Smooth muscle cell of trachea (primary cell): ENCODE measurements at places on chromosomes 1 and 21. TPM values are rescaled to one million over a fixed set of nuclear protein-coding genes. Genes with fewer than 3 reads are reported as not detected.

Gene BCAR3
- 25.5 and 28.4 TPM in 2 replicates for total RNA-seq

Gene OXCT2
- total RNA-seq = 1.9 and 4.1 TPM in 2 replicates

Gene CLCA4
- not detected in 2 replicates for total RNA-seq

Gene SERTAD4
- 0.17 and 0.29 TPM in 2 replicates for total RNA-seq

Gene CD1B
- total RNA-seq = not detected in 2 replicates

Gene AIM2
- 0.58 TPM in 1 of 2 replicates, not detected in the other for total RNA-seq

Gene CFHR5
- not detected in 2 replicates for total RNA-seq

Gene ALPL
- 0.87 and 13.9 TPM in 2 replicates for total RNA-seq

Gene FUBP1
- 70.0 and 111 TPM in 2 replicates for total RNA-seq

Gene TTC22
- total RNA-seq = under 0.01 TPM in 2 replicates

Gene TMPRSS2
- not detected in 2 replicates for total RNA-seq

Gene PTGFR
- 68.3 and 86.8 TPM in 2 replicates for total RNA-seq

Gene GRHL3
- total RNA-seq = not detected in 2 replicates

Gene OR1C1
- not detected in 2 replicates for total RNA-seq

Gene MFAP2
- 16.9 and 26.5 TPM in 2 replicates for total RNA-seq

Gene FMOD
- 1.6 and 8.1 TPM in 2 replicates for total RNA-seq

Gene KIF14
- total RNA-seq = 0.83 and 16.0 TPM in 2 replicates

Gene CCDC17
- total RNA-seq = 0.99 and 1.6 TPM in 2 replicates

Gene SLC44A3
- total RNA-seq = 0.58 and 3.1 TPM in 2 replicates

Gene MTMR11
- total RNA-seq = 12.2 and 13.2 TPM in 2 replicates

Gene SPATA45
- not detected in 2 replicates for total RNA-seq

Gene B3GALT5
- total RNA-seq = 0.15 and 0.17 TPM in 2 replicates

Gene TMEM82
- total RNA-seq = not detected in 2 replicates

Gene GJA4
- 0.15 TPM in 1 of 2 replicates, not detected in the other for total RNA-seq

Gene NUF2
- total RNA-seq = 3.5 and 29.7 TPM in 2 replicates

Gene LCK
- not detected in 2 replicates for total RNA-seq

Gene SLC35F3
- total RNA-seq = under 0.01 TPM in 1 of 2 replicates, not detected in the other

Gene HES3
- total RNA-seq = not detected in 2 replicates

Gene WLS
- total RNA-seq = 164 and 195 TPM in 2 replicates

Gene CFHR4
- total RNA-seq = under 0.01 TPM in 1 of 2 replicates, not detected in the other

Gene CFHR2
- total RNA-seq = not detected in 2 replicates

Gene PLEKHA6
- 2.3 and 7.4 TPM in 2 replicates for total RNA-seq

Gene ERRFI1
- 11.5 and 19.5 TPM in 2 replicates for total RNA-seq

Gene SERINC2
- 5.5 and 38.9 TPM in 2 replicates for total RNA-seq

Gene INSRR
- total RNA-seq = under 0.01 TPM in 1 of 2 replicates, not detected in the other
